ENCODE measurements at places on chromosomes 5 and 9.

- no peak for DNase-seq
Measured at GRCh38 chr5:11494340-11494739, 409.9 kb downstream of the CTNND2 start.

- no peak for DNase-seq
Measured at GRCh38 chr5:170479484-170479883, 24.3 kb upstream of the KCNIP1 start.

DNA sequence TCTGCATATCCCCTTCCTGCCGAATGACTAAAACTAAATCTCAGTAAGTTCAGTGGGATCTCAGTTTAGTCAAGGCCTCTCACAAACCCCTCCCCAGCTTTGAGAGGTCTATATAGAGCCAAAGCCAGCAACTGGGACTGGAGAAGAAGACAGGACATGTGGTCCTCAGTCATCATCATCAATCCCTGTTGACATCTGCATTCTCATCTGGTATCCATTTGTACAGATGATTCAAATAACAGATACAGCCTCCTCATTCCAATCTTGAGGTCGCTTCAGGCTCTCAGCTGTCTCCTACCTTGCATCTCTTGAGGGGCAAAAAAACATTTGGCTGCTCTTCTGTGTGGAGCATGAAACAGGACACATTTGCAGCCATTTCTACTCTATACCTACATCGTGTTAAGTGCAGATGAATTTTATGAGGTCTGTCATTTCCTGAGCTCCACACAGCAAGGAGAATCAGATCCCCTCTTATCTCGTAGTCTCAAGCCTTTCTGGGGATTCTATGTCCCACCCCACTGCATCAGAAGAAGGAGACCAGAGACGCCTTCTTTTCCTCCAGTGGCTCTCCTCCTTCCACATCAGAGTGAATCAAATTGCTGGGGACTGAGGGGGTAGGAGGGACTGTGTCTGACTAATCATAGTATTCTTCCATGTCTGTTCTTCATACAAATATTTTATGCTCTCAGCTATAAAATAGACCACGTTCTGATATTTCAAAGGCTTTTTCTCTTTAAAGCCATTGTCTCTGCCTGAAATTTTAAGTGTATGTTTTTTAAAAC is 4.7 kb upstream of the RECK start:
- no peak for DNase-seq

DNA sequence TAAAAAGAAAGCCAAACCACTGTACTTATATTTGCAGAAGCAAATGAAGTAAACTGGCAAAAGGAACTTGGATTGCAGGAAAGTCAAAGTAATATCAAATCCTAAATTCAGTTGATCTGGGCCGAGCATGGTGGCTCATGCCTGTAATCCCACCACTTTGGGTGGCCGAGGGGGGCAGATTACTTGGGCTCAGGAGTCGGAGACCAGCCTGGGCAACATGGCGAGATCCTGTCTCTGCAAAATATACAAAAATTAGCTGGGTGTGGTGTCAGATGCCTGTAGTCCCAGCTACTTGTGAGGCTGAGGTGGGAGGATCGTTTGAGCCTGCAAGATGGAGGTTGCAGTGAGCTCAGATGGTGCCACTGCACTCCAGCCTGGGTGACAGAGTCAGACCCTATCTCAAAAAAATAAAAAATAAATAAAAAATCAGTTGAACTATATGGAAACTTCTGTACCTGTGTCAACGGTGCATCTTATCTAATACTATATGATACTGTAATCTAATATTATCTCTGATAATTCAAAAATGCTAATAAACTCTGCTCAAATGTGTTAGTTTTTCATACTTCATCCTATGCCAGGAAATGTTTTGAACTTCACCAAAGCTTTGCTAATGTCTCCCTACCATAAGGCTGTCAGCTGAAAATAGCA is 10.1 kb downstream of the SELENOP start:
- no peak for DNase-seq

DNA sequence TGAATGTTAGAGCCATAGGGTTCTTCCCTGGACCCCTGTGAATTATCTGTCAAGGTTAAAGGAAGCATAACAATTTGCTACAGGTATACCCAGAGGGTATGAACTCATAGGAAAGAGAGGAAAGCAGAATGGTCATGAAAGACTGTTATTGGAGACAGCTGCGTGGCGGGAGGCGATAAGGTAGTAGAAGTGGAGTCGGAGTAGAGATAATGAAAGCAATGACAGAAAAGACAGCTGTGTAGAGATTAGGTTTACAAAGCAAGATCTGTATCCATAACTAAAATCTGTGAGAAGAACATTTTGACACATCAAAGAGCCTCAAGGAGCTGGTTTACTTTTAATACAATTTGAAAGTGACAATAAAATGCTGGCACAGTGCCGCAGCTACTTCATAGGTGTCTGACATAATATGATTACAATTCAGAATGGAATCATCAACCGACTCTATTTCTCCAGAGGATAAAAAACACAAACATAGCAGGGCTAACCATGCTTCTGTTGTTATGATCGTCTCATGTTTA is 603.9 kb downstream of the CDH12 start:
- DNase-seq: no peak

- no peak for DNase-seq
Measured at GRCh38 chr5:115098041-115098702, 71.5 kb downstream of the TRIM36 start.

DNA sequence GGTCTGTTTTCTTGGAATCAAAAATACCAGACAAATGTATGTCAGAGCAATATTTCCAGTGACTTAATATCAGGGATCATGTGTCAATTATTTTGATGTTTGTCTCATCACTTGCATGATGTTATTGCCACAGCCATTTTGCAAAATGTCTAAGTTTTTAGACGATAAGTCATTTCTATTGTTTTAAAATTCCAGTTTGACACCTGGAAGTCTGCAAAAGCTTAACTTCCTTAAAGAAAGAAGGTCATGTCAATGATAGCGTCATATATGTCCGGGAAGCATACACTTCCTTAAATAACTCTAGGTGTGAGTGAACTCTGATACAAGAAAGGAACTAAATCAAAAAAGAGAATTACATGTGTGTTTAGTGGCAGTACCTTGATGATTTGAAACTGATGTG is 259.5 kb downstream of the EDIL3 start:
- no peak for DNase-seq

Measured in stimulated activated CD8-positive, alpha-beta memory T cell treated with anti-CD3 and anti-CD28 coated beads, Interleukin-7, amount 100 ng/mL, for 1 hour (primary cell).